ENCODE measurements at places on chromosomes 4 and X.

- no peak for DNase-seq
Observed at GRCh38 chrX:101409043-101409442, 1.0 kb downstream of the HNRNPH2 start.

- no peak for DNase-seq
Observed at GRCh38 chr4:94306713-94307112, 35.9 kb downstream of the HPGDS start.

GRCh38 chr4:128513664-128514484 is 226.3 kb upstream of the PGRMC2 start:
- DNase-seq = no peak

DNA sequence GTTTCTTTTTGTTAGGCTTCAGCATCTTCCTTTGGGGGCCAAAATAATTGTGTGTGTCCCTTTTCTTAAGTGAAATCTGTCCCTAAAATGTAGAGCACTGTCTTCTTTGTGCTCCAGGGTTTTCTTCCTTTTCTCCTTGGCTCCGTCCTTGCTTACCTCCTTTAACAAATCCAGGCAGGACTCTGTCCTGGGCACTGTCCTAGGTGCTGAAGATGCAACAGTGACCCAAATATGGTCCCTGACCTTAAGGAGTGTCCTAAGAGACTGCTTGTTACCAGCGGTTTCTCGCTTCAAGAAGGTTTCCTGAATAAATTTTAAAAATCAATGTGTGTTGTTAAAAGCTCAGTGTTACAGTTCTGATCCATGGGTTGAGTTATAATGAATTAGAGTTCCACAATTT is 471.8 kb downstream of the KCNIP4 start:
- DNase-seq = no peak

GRCh38 chr4:7608046-7608445 is 173.3 kb upstream of the PSAPL1 start:
- no peak for DNase-seq

GRCh38 chr4:5825321-5826041 is 67.4 kb downstream of the CRMP1 start:
- DNase-seq = no peak

- no peak for DNase-seq
Observed at GRCh38 chrX:56978172-56978571, 17.2 kb downstream of the SPIN3 start.

DNA sequence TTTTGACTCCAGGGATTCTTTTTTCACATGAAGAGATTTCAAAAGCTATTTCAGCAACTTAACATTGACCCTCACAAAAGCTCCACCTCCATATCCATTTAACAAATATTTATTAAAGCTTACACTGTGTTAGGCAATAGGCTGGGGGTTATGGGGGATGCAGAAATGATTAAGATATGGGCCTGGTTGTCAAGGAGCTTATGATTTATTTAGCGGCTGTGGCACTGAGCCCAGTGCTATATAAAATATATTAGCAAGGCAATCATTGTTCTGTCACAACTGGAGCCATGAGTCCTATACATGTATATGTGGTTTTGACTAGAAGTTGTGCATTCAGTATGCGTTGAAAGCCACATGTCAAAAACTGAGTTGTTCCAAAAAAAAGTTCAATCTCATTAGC is 131.1 kb downstream of the GPC3 start:
- DNase-seq = no peak

DNA sequence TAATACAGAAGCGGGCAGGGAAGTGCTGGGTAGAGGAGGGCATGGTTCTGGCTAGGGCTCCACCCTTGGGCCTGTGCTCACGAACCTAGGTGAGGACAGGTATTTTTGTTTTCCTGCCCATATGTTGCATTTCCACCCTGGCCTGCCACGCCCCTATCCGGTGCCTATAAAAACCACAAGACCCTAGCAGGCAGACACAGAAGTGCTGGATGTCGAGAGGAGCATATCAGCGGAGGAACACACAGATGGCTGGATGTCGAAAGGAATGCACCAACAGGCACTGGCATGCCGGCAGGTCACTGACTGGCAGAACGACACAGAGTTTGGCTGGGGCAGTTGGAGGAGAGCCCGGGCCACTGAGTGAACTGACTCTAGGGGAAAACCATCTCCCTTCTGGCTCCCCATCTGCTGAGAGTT is 316.6 kb upstream of the BOD1L1 start:
- DNase-seq = no peak

GRCh38 chrX:44974451-44974850 is 101.5 kb downstream of the KDM6A start:
- no peak for DNase-seq

DNA sequence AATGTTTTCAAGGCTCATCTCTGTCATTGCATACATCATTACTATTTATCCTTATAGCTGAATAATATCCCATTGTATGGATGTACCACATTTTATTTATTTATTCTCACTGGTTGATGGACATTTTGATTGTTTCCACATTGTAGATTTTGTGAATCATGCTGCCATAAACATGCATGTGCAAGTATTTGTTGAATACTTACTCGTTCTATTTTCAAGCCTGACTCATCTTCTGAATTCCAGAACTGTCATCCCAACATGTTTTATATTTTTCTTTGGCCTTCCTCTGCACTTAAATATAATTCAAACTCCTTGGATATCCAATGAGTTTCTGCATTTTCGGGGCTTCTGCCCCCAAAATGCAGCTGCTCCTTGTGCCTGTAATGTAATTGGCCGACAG is 77.6 kb downstream of the MXRA5 start:
- no peak for DNase-seq
